AG08395 (cell line): ENCODE measurements at places on chromosomes 16 and 17.

GRCh38 chr17:33055171-33055611 is 63.5 kb downstream of the SPACA3 start:
- no peak for DNase-seq

GRCh38 chr17:68871447-68871846 is 83.7 kb downstream of the ABCA8 start:
- no peak for DNase-seq

- DNase-seq: no peak
Observed at GRCh38 chr16:75229172-75230031, 10.6 kb downstream of the CTRB1 start.

DNA sequence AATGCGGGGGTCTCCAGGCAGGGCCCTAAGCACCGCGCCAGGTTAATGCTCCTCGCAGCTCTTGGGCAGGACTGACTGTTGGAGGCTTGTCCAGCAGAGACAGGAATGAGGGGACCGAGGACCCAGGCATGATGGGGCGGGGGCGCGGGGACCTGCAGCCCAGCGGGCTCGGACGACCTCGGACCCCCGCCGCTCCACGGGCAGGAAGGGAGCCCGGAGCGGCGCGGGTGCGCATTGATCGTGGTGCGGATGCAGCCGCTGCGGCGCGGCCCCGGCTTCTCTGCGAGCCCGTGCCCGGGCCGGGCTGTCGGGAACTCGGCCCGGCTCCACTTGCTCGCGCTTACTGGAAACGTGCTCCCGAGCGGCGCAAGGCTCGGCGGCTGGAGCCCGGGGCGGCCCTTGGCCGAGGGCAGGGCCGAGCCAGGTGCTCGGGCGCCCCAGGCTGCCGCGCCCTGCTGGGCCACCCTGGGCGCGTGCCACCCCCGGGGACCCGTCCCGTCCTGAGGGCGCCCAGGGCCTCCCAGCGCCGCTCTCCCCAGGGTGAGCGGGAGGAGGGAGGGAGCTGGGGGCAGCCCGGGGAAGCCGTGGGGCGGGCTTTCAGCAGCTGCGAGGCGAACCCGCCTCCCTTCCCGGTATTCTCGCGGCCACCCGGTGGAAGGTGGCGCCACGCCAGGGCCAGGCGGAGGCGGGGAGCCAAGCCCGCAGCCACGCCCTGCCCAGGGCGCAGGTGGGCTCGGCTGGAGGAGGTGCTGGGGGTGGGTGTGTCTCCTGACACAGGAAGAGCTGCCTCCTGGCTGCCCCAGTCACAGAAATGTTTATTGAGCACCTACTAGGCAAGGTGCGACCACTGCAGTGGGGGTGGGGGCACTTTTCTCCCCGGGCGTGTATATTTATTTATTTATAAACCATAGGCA is 45.9 kb downstream of the SOCS3 start:
- peak; percentile 84 for DNase-seq

- DNase-seq: no peak
Observed at GRCh38 chr16:68910051-68910450, 66.7 kb downstream of the TANGO6 start.

DNA sequence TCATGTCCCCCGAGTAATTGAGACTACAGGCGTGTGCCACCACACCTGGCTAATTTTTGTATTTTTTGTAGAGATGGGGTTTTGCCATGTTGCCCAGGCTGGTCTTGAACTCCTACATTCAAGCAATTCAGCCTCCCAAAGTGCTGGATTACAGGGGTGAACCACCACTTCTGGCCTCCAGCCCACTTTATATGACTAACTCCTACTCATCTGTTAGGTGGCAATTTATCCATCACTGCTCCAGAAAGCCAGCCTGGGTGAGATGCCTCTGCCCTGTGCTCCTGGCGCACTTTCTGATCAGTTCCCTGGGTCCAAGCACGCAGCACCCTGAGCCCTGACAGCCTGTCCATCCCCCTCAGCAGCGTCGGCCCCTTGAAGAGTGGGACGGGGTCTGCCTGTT is 29.4 kb downstream of the ADAM11 start:
- DNase-seq: no peak

GRCh38 chr17:19398301-19399181 is 11.6 kb upstream of the MFAP4 start:
- DNase-seq: no peak

GRCh38 chr17:35089586-35090296 is 26.2 kb upstream of the RFFL start:
- DNase-seq: peak; percentile 27

DNA sequence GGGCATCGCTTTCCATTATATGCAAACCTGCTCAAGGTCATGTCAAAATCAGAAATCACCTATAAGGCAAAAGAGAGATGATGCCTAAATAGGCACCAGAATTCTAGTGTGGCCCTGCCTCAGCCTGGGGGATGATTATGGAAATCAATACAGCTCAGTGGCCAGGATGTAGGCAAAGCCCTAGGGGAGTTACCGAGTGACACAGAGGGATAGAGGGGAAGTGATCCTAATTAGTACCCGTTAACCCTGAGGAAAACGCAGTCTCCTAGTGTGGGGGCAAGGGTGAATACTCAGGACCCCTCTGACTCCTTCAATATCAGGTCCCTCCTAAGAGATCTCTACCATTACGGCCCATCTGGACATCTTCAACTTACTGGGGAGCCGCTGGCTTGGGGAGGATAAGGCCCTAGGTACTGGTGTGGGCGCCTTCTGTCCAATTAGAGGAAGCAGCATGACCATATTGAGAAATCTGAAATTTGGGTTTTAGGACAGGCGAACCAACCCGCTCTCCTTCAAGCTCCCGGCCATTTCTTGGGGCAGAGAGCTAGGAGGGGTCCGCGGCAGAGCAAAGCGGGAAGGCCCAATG is 725 bp downstream of the NT5C3B start:
- DNase-seq: peak; percentile 43

DNA sequence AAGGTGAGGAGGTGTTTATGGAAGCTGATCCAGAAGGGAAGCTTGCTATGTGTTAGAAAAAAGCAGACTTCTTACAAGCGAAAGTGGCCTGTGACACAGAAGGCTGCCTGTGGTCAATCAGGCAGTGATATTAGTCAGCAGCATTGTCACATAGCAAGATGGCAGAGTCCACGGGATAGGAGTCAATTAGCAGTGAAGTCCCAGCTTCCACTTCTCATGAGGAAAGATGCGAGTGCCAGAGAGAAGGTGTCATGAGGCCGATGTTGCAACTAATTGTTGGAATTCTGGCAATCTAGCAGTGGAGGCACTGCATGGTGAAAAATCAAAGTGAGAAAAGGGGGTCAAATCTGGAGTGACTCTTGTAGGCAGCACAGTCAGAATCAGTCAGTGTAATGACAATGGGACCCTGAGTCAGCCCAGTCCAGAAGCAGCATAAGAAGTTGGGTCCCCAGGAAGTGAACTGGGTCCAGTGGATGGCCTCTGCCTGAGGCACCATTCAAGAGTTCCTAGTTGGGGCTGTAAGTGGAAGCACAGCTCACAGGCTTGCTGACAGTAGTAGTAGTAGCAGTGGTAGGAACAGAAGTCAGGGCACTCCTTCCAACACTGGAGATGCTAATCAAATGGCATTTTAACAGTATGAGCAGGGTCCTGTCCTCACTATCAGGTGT is 85.1 kb downstream of the TNFRSF13B start:
- DNase-seq: peak; percentile 44

- peak; percentile 77 for DNase-seq
Observed at GRCh38 chr17:21129023-21129681, 2.4 kb downstream of the DHRS7B start.

GRCh38 chr17:66355510-66355909 is 53.1 kb downstream of the PRKCA start:
- DNase-seq: no peak

DNA sequence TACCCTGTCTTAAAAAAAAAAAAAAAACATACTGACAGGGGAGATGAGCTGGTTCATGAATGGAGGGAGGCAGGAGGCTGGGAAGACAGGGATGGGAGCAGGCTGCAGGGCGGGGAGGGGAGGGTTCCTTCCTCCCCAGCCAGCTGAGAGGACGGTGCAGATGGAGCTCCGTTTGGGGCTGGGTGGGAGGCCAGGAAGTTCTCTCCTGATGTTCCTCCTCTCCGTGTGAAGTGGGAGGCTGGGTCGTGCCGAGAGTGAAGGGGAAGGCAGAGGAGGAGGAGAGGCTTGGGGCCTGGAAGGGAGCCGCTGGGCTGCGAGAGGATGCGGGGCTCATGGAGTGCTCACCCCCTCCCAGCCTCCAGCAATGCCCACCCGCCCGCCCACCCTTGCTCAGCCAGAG is 21.3 kb downstream of the SBK1 start:
- DNase-seq: no peak

- DNase-seq: no peak
Observed at GRCh38 chr16:73027685-73028111, 20.2 kb downstream of the ZFHX3 start.

GRCh38 chr17:29588562-29589411 is 661 bp downstream of the GIT1 start:
- DNase-seq: no peak
